ACHN (cell line): ENCODE measurements at places on chromosomes 16 and 17.

DNA sequence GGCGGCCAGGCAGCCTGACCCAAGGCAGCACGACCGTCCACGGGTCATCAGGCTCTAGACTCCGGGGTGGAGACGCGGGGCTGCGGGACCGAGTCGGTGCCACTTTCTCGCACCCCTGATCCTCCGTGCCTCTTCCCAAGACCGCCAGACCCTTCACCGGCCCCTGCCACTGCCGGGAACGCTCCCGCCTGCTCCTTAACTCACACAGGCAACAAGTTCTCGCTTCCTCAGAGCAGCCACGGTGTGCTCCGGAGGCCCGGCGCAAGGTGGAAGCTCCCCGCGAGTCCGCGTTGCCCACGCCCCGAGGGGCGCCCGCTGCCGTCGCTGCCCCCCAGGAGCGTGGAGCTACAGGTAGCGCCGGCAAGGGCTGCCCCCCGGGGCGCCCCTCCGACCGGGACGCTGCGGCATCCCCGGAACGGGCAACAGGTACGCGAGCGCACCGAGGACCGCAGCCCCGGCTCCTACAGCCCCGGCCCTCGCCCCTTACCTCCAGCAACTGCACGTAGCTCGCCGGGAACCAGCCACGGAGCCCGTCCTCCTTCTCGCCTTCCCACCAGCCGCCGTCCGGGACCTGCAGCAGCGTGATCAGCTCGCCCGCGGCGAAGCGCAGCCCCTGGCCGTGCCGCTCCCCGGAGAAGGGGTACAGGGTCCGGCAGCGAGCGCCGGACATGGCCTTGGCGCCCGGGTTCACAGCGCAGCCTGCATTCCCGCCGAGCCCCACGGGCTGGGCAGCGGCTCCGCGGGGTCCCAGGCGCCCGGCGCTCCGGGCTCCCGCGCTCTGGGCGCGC is 491 bp downstream of the GAS7 start:
- no peak for DNase-seq

- DNase-seq: no peak
Measured at GRCh38 chr16:24988593-24989338, 26.4 kb downstream of the ARHGAP17 start.

DNA sequence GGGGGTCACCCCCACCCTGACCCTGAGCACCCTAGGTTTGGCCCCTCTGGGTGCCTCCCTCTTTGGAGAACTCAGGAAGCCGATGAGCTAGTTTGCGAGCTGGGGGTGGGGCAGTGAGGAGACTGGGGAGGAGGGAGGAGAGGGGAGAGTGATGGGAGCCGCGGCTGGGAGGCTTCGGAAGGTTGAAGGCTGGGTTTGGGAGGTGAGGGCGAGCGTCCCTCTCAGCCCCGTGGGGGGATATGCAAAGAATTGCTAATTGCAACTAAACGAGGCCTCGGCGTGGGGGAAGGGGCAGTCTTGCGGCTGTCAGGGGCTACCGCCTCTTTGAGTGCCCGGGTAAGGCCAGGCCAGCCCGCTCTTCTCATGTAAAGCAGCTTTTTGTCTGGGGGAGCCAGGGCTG is 17.6 kb upstream of the FZD2 start:
- DNase-seq: no peak

DNA sequence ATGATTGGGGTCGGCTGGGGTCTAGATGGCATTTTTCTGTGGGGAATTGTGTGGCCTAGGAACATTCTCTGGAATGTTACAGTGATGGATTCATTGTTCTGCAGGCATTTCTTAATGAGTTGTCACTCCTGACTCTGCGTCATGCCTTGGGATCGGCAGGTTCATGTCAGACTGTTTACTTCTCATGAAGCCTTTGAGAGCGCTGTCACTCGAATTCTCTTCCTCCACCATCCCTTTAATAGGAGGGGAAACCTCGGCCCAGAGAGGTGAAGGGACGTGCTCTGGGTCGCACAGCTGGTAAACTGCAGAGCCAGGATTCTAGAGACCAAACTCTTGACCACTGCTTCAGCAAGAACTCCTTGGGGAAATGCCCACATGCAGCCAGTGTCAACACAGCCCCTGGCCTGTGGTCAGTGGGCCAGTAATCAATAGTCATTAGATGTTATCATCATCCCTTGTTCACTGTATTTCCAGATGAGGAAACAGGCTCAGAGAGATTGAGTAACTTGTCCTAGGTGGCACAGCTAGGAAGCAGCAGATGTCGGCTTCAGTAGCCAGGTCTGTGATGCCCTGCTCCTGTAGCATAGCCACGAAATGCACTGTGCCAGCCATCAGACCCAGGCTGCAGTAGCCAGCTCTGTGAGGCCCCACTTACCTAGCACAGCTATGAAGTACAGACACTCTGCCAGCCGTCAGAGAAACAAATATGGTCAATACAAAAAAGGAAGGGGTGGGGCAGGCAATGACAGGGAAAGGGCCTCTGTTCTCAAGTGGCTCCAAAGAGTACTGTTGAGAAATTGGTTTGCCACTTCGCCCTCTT is 259.0 kb downstream of the CPPED1 start:
- DNase-seq: no peak

DNA sequence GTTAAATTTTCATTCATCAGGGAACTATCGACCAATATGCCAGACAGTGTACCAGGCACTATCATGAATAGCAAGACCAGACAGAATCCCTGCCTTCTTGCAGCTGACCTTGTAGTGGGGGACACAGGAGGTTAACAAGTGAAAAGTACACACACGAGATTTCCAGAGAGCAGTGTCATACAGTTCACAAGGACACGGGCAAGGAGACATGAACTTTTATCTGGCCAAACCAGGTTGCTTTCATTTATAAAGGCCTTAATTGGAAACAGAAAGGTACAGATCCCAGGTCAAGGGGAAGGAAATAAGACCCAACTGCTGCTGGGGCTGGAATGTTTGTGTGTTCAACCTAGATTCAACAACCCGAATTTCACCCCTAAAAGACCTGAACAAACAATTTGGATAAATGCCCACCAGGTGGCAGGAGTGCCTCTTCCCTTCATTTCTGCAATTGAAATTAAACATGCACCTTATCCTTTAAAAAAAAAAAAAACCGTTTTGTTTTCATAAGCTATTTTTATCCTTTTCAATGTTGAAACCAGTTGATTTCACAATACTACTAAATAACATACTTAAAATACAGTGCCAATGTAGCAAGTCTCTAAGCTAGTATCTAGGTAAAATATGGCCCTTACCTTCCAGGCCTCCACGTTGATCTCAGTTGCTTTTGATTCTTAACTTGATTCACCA is 65.9 kb downstream of the EMP2 start:
- peak; percentile 67 for DNase-seq

DNA sequence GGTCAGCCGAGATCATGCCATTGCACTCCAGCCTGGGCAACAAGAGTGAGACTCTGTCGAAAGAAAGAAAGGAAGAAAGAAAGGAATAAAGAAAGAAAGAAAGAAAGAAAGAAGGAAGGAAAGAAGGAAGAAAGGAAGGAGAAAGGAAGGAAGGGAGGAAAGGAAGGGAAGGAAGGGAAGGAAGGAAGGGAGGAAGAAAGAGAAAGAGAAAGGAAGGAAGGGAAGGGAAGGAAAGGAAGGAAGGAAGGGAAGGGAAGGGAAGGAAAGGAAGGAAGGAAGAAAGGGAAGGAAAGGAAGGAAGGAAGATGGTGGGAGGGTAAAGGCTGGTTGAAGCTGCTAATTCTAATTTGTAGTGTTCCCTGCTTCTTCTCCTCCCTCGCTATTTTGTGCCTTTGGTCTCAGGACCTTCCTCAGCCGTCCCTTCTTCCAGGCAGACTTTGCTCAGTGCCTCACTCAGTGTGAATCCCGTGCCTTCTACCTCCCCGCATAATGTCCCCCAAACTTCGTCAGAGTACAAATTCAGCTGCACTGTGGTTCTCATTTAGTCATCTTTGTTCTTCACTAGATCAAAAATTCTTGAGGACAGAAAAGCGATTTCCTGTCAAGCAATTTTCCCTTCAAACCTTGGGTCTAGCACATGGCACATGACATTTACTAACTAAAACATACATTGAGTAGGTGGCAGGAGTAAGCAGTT is 31.1 kb upstream of the PAFAH1B1 start:
- no peak for DNase-seq

DNA sequence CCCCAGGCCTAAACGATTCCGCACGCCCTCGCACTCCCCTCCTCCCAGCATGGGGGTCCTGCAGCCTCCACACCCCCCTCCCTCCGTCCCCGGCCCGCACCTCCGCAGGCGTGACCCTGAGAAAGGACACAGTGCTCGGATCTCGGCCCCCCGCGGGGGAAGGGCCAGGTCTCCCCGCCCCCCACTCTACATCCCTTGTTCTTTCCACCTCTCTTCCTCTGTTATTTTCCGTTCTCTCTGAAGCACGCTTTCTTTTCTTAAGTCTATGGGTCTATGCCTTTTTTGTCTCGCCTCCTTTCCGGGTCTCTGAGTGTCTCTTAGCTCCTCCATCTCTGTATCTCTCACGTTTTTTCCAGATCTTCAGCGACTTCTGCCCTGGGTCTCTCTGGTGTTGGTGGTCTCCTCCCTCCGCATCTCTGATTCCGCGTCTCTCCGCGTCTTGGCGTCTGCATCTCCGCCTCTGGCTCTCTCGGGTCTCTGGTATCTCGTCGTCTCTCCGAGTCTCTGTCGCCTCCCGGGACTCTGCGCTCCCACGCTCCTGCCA is 2.1 kb upstream of the HES7 start:
- peak; percentile 68 for DNase-seq

GRCh38 chr17:15260376-15261257 is 4.5 kb downstream of the PMP22 start:
- DNase-seq: peak; percentile 84

- peak; percentile 38 for DNase-seq
Measured at GRCh38 chr17:17269926-17270773, 10.9 kb downstream of the COPS3 start.

- no peak for DNase-seq
Measured at GRCh38 chr17:17051791-17052461, 9.7 kb downstream of the MPRIP start.

- no peak for DNase-seq
Measured at GRCh38 chr17:60087882-60088669, 9.4 kb upstream of the HEATR6 start.

DNA sequence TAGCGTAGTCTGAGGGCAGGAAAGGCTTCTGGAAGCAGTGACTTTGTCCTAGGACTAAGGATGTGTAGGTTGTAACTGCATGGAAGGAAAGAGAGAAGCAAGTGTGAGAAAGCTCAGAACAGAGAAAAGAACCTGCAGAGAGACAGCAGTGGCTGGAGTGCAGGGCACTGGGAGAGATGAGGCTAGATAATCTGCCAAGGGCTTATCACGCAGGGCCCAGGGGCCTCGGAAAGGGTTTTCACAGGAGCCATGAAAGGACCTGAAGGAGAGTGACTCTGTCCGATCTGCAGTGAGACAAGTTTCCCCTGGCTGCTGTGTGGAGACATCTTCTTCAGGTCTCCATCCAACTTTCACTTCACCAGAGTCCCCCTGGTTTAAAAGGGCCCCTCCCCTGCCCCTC is 7.1 kb upstream of the SRCAP start:
- DNase-seq: no peak

DNA sequence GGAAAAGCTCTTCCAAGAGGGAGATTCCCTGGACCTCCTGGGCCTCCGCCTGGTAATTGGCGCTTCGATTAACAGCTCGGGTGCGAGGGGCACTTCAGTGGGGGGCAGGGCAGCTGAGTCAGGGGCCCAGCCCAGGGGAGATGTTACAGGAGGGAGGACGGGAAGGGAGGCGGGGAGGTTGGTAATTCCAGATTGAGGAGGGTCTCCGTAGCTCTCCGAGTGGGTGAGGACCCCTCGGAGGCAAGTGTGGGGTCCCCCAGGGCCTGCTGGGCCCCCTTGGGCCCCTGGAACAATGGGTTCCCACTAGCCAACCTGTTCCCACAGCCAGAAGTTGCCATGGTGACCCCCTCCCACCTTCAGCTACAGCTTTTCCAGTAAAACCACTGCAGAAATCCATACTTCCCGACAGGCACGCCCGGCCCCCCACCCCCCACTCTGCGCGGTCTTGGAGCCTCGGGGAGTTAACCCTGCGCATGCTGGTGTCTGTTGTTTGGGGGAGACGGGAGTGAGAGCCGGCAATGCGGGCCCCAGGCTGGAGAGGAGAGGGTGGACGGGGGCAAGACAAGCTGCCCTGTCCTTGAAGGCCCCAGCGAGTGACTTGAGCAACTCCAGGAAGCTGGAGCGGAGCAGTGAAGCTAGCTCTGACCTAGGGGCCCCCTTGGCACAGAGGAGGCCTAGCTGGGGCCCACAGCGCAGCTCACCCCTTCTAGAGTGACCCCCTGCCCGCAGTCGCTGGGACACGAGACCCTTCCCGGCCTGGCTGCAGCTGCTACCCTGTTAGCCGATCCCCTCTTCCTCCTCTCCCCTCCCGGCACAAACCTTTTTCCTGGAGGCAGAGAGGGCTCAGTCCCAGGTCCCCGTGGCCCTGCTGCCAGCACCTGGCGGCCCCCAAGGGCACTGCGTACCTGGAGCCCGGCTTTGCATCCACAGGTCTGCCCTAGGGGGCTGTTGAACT is 37.8 kb downstream of the TMEM235 start:
- no peak for DNase-seq

DNA sequence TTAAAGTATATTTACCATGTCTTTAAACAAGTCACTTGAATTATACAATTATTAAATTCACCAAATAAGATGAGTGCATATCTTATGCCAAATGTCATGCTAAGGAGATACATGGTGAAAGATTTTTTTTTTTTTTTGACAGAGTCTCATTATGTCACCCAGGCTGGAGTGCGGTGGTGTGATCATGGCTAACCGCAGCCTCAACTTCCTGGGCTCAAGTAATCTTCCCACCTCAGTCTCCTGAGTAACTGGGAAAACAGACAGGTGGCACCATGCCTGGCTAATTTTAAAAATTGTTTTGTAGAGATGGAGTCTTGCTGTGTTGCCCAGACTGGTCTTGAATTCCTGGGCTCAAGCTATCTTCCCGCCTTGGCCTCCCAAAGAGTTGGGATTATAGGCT is 149.0 kb upstream of the GOT2 start:
- no peak for DNase-seq

GRCh38 chr17:60909405-60909804 is 231.8 kb downstream of the BCAS3 start:
- no peak for DNase-seq

- DNase-seq: no peak
Measured at GRCh38 chr16:57704905-57705852, 10.6 kb downstream of the DRC7 start.

- no peak for DNase-seq
Measured at GRCh38 chr16:67948015-67948414, 4.1 kb upstream of the LCAT start.

GRCh38 chr16:8819411-8820034 is 21.9 kb downstream of the PMM2 start:
- DNase-seq: no peak

GRCh38 chr17:30226878-30227277 is 8.6 kb downstream of the SLC6A4 start:
- DNase-seq: no peak

GRCh38 chr16:61215605-61216004 is 820.6 kb downstream of the CDH8 start:
- DNase-seq: no peak

- no peak for DNase-seq
Measured at GRCh38 chr16:14148016-14148415, 76.9 kb downstream of the MRTFB start.
